ENCODE measurements at places on chromosomes 7 and 10. TPM values are rescaled to one million over a fixed set of nuclear protein-coding genes. Genes with fewer than 3 reads are reported as not detected.

- H3K4me1 ChIP-seq, result no peaks in the 10 kb centered on the region
- H3K36me3 ChIP-seq, result no peaks in the 10 kb centered on the region
- no peak for DNase-seq
- no peaks in the 10 kb centered on the region for H3K27me3 ChIP-seq
Measured at GRCh38 chr7:31420948-31421347, 80.4 kb upstream of the NEUROD6 start.

GRCh38 chr10:69087590-69088470, at the start of gene SRGN:
TSS of gene SRGN (plus strand) at chr10:69088103. CDS start at chr10:69088158, 55 bp downstream.
- H3K27me3 ChIP-seq, result no peaks in the 10 kb centered on the region
- H3K27ac ChIP-seq, result no peak within 1 kb of the TSS
- no peaks in the 10 kb centered on the region for H3K36me3 ChIP-seq
- no peak for DNase-seq

- no peak for DNase-seq
- H3K27ac ChIP-seq, result no peak overlapping the region
- H3K4me3 ChIP-seq, result no peak overlapping the region
- no peaks in the 10 kb centered on the region for H3K36me3 ChIP-seq
- H3K4me1 ChIP-seq, result no peaks in the 10 kb centered on the region
Measured at GRCh38 chr10:96188421-96188820, 58.3 kb downstream of the ZNF518A start.

DNA sequence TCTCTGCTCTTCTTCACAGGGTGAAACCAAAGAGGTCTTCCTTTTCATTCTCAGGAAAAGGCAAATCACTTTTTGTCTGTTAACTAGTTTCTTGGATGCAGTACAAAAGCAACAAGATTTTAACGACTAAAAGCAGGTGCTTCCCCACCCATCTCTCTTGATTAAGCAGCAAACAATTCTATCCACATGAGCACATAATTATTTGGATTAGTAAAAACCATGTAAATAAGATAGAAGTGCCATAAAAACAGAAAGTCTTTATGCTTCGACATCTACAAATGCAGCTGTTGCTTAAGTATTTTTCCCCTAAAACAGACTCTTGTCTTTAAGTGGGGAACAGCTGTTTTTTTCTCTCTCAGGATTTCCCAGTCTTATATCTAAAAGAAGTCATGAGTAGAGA, 37.4 kb downstream of the USP54 start:
- H3K27me3 ChIP-seq, result no peaks in the 10 kb centered on the region
- H3K27ac ChIP-seq, result no peak overlapping the region
- no peak overlapping the region for H3K4me3 ChIP-seq

- no peaks in the 10 kb centered on the region for H3K36me3 ChIP-seq
- H3K4me1 ChIP-seq, result peaks cover 3% of the 10 kb centered on the region
- no peak for DNase-seq
- no peak overlapping the region for H3K27ac ChIP-seq
- no peak overlapping the region for H3K4me3 ChIP-seq
Measured at GRCh38 chr10:114911801-114912469, 26.1 kb upstream of the TRUB1 start.

- H3K27me3 ChIP-seq, result no peaks in the 10 kb centered on the region
- H3K4me3 ChIP-seq, result no peak overlapping the region
- no peak for DNase-seq
- no peaks in the 10 kb centered on the region for H3K4me1 ChIP-seq
- no peak overlapping the region for H3K27ac ChIP-seq
- H3K36me3 ChIP-seq, result no peaks in the 10 kb centered on the region
Measured at GRCh38 chr7:158285383-158285770, 302.2 kb downstream of the PTPRN2 start.

DNA sequence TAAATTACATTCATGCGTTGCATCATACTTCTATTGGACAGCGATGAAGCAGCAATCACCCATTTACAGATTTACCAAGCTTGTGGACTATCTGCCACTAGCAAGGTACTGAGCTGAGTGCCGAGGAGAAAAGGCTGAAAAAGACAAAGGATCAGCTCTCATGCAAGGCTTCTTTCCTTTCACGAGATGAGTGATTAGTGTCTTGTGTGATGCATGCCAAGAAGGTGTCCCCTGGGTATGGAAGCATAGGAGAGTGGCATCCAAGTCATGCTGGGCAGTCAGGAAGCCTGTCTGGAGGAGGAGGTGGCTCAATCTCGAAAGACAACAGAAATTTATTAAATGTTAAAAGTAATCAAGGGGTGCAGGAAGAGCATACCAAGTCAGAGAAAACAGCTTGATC, 40.9 kb downstream of the ACSM6 start:
- no peak overlapping the region for H3K4me3 ChIP-seq
- H3K27ac ChIP-seq, result no peak overlapping the region
- peaks cover 5% of the 10 kb centered on the region for H3K4me1 ChIP-seq
- H3K36me3 ChIP-seq, result no peaks in the 10 kb centered on the region
- H3K27me3 ChIP-seq, result no peaks in the 10 kb centered on the region
- no peak for DNase-seq

GRCh38 chr7:131649003-131649541, 92.6 kb upstream of the PODXL start:
- H3K4me1 ChIP-seq, result peaks cover 7% of the 10 kb centered on the region
- no peak overlapping the region for H3K4me3 ChIP-seq
- no peak for DNase-seq
- no peaks in the 10 kb centered on the region for H3K27me3 ChIP-seq
- no peaks in the 10 kb centered on the region for H3K36me3 ChIP-seq

- H3K4me1 ChIP-seq, result no peaks in the 10 kb centered on the region
- H3K27ac ChIP-seq, result no peak overlapping the region
- no peaks in the 10 kb centered on the region for H3K36me3 ChIP-seq
- H3K4me3 ChIP-seq, result no peak overlapping the region
- H3K27me3 ChIP-seq, result no peaks in the 10 kb centered on the region
Measured at GRCh38 chr10:127977357-127978009, 70.6 kb downstream of the PTPRE start.

DNA sequence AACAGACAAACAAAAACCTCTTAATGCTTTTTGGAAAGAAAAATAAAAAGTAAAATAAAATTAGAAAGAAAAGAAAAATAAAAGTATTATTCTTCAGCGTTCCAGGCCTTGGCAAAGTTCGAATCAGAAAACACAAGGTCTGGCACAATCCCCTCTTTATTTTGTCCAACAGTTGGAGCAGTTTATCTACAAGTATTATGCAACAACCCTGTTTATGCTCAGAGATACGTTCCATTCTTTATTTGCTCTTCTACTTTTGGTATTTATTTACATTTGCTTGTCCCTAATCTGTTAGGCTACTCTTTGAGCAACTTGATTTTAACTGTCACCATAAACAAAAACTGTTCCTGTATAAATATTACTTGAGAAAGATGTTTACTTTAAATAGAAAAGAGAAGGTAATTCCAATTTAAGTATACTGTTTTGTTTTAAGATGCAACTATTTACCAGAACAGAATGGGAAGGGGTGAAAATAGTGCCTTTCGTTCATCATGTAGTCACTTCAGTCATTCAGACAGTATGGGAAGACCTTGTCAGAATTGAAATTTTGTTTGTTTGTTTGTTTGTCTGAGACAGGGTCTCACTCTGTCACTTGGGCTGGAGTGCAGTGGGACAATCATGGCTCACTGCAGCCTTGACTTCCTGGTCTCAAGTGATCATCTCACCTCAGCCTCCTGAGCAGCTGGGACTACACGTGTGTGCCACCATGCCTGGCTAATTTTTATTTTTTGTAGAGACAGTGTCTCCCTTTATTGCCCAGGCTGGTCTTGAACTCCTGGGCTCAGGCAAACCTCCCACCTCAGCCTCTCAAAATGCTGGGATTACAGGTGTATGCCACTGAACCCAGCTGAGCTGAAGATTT, 5.7 kb downstream of the PDK4 start:
- no peak overlapping the region for H3K4me3 ChIP-seq
- no peaks in the 10 kb centered on the region for H3K36me3 ChIP-seq
- H3K4me1 ChIP-seq, result peaks cover 7% of the 10 kb centered on the region
- no peak overlapping the region for H3K27ac ChIP-seq
- no peak for DNase-seq

GRCh38 chr7:21579341-21580072, 36.7 kb downstream of the DNAH11 start:
- no peak overlapping the region for H3K4me3 ChIP-seq
- no peaks in the 10 kb centered on the region for H3K27me3 ChIP-seq
- H3K27ac ChIP-seq, result no peak overlapping the region
- no peaks in the 10 kb centered on the region for H3K36me3 ChIP-seq

- H3K4me3 ChIP-seq, result no peak overlapping the region
- no peaks in the 10 kb centered on the region for H3K4me1 ChIP-seq
- H3K27me3 ChIP-seq, result no peaks in the 10 kb centered on the region
- no peak overlapping the region for H3K27ac ChIP-seq
- no peaks in the 10 kb centered on the region for H3K36me3 ChIP-seq
Measured at GRCh38 chr10:62992145-62992721, 140.9 kb upstream of the NRBF2 start.

DNA sequence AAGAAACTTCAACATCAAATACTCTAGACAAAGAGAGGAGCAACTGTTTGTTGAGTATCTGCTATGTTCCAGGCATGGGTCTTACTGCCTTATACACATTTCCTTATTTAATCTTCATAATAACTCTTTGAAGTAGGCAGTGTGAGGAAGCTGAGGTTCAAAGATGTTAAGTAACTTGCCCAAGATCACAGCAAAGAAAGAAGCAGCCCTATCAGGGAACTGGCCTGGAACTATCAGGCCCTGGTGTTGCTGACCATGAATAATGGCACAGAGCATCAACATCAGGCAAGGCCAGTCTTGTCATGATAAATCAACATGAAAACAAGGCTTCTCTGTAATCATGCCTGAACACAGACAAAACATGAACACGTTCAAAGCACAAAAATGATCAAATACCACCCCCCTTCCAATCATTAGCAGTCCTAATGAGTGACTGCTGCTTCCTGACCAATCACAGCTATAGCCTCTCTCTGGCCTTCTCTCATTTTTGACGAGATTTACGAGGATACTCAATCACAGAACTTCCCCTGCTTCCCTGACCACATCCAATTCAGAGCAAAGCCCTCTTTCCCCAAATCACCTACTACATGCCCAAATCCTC, 2.3 kb downstream of the GSDME start:
- H3K4me3 ChIP-seq, result no peak overlapping the region
- peak overlapping the region; percentile 99 for H3K27ac ChIP-seq
- H3K36me3 ChIP-seq, result no peaks in the 10 kb centered on the region
- H3K4me1 ChIP-seq, result peaks cover 20% of the 10 kb centered on the region

RASSF4 gene
- 26.8 TPM for polyA plus RNA-seq

TYW1B gene
- polyA plus RNA-seq, result 1.7 TPM

SLC26A3 gene
- 8.1 TPM for polyA plus RNA-seq

PRPS1L1 gene
- polyA plus RNA-seq, result not detected

MYO1G gene
- polyA plus RNA-seq, result 0.10 TPM

WNT8B gene
- polyA plus RNA-seq, result not detected

LRRD1 gene
- not detected for polyA plus RNA-seq

FAM25A gene
- not detected for polyA plus RNA-seq

OR13A1 gene
- not detected for polyA plus RNA-seq

STEAP1B gene
- 0.35 TPM for polyA plus RNA-seq
